ENCODE measurements at places on chromosomes 5 and 9.

DNA sequence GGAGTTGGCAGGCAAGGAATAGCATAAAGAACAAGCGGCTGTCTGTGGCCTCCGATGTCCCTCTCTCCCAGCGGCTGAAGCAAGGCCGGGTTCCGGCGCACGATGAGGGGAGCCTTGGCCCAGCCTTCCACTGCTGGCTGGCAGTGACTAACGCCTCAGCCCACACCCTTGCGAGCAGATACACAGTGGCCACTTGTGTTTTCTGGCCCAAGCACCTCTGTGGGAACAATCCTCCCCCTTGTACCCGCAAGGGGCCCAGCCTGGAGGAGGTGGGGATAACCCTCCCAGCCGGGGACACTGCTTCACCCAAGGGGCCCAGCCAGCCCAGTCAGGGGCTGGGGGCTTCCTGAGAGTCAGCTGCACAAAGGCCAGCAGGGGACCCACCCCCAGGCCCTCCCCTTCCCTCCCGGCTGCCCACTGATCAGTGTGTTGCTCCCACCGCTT is 23.2 kb downstream of the STK10 start:
- no peak for DNase-seq

- DNase-seq = no peak
Measured at GRCh38 chr5:96927008-96927407, 8.9 kb upstream of the LNPEP start.

- no peak for DNase-seq
Measured at GRCh38 chr5:23763170-23763569, 255.8 kb downstream of the PRDM9 start.

DNA sequence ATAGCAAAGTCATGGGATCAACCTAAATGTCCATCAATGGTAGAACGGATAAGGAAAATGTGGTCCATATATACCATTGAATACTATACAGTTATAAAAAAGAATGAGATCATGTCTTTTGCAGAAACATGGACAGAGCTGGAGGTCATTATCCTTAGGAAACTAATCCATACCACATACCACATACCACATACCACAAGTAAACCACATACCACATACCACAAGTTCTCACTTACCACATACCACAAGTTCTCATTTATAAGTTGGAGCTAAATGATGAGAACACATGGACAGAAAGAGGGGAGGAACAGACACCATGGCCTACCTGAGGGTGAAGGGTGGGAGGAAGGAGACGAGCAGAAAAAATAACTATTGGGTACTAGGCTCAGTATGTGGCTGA is 154.6 kb upstream of the GHR start:
- no peak for DNase-seq

GRCh38 chr5:19058216-19058615 is 929.8 kb downstream of the CDH18 start:
- no peak for DNase-seq

DNA sequence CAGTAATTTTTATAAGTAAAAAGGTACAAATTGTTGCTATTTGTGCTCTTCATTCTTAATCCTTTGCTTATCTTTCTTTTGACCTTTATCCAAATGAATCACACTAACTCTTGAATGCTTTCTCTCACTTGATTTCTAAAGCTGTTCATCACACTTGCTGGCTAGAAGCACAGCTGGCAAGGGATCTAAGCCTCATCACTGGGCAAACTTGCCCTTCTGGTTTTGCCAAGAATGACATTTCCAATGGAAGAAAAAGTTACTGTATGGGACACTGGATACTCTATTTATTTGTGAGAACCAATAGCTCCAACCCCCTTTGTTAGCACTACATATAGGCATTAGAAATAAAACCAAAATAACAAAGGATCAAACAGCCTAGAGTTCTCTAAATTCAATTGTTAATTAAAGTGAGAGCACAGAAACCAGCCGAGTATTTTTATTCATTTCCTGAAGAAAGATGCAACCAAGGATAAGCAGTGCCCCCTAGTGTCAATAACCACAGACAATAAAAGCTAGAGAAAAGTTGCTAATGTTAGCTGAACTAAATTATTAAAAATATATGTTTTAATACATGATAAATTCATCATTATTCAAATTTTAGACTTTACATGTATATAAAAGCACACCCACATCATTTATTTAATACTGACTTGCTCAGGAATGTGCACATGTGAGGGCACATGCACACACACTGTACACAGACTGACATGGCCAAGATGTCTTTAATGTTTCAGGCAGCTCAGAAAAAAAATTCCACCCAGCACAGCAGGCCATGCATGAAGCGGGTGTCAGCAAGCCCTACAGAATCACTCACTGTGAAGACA is 59.8 kb upstream of the POU5F2 start:
- no peak for DNase-seq

GRCh38 chr9:36873247-36873875 is 160.7 kb downstream of the PAX5 start:
- DNase-seq = no peak

DNA sequence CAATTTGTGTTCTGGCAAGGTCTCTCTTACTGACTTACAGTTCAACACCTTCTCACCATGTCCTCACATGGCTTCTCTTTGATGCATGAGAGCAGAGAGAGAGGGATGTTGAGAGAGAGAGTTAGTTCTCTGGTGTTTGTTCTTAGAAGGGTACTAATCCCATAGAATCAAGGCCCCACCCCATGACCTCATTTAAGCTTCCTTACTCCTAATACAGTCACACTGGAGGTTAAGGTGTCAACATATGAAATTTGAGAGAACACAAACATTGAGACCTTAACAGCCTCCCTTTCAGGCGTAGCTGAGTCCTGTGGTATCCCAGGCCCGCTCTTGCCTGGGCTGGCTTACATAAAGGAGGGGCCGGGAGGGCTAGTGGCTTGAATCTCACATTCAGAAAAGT is 10.6 kb upstream of the SEMA6A start:
- DNase-seq = no peak

- no peak for DNase-seq
Measured at GRCh38 chr9:93245437-93245970, 61.6 kb downstream of the WNK2 start.

DNA sequence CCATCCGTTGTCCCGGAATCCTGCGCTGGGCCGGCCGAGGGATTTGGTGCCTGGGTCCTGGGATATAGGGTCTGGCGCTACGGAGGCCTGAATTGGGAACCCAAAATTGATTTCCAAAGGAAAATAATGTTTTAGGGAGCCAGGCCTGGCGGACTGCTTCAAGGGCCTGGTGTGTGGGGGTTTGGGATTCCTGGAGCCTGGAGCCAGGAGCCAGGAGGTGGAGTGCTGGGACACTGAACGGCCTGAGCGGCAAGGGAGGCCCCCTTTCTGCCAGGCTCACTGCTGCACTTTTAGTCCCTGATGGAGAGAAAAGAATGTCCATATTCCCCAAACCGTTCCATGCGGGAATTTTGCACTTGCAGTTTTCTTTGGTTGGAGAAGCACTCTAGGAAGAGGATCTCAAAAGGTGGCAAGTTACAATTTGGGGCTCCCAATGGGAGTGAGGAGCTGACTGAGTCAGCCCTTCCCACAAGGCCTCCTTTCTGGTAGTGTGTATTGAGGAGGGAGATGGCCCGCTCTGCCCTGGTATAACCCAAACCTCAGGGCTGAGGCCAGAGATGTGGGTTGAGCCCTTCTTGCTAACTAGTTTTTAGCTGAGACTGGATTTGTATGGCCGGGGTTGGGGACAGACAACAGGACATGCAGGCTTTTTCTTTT is 2.2 kb downstream of the LMX1B start:
- DNase-seq = no peak

DNA sequence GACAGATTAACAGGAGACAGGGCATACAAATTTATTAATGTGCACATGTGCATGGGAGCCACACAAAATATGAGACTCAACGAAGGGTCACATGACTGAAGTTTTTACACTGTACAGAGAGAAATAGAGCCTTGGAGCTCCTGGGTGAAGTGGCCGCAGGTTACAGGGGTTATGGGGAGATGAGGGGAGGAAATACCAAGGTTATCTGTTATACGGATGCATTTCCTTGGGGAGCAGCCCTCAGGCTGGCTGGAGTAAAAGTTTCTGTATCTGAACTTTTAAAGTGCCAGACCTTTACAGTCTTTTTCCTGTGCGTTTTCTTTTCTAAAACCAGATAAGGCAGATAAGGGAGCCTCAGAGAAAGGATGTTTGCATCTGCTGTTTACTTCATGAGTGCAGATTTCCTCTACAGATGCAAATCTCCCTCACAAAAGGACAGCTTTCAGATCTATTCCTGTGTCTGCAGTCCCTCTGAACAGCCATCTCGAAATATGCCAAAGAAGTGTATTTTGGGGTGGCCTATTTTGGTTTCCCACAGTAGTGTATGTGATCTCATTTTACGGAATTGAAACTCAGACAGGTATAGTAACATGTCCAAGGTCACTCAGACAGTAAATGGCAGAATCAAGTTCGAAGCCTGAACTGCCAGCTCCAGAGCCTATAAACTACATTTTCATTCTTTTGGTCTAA is 139.3 kb upstream of the FBXL17 start:
- DNase-seq = no peak

DNA sequence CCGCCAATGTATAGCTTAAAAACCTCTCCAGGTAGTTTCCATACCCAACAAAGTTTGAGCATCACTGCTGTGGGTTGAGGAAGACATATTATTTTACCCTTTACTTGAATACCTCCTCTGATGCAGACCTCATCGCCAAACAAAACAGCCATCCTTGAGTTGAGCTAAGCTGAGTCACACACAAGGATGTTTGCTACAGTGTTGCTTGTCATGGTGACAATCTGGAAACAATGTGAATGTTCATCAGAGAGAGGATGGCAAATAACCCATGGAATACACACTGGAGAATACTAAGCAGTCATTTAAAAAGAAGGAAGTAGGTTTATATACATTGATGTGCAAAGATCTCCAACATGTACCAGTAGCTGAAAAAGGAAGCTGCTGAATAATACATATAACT is 41.1 kb upstream of the TCF7 start:
- DNase-seq = no peak

GRCh38 chr5:150113047-150113744 is 26.8 kb upstream of the CSF1R start:
- DNase-seq = no peak

DNA sequence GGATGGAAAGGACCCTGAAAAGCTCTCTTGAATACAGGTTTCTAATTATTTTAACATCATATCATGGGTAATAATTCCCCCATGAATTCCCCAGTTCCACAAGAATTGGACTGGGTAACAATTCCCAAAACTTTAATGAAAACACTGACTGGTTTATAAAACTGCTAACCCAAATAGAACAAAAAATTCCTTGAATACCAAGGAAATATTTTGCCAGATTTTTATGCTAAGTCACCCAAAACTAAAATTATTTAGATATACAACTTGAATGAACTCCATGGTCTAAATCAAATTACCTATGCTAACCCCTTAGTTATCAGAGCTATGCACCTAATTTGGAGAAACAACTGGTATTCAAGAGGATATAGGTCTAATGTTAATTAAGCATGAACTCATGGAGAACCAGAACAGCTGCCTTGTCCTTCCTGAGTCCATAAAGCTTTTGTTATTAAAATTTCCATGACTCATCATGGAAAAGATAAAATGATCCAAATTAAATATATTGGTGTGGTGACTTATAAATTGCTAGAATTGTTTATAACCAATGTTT is 164.9 kb upstream of the TUT7 start:
- DNase-seq = no peak

GRCh38 chr5:90709323-90710155 is 150.9 kb downstream of the ADGRV1 start:
- DNase-seq = no peak

DNA sequence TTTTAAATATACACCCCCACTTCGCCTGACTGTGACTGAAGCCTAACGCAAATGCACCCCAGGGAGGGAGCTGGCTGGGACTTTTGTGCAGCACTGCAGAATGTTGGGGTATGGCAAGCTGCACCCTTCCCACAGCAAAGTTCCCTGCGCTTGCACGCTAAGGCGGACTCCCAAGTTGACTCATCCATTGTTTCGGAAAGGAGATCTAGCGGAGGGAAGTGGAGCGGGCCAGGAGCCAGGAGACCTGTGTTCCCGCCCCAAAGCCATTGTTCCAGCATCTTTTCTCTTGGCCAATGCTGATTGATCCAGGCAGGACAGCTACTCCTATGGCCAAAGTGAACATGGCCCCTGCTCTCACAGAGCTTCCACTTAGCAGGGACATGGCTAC is 202.9 kb downstream of the AOPEP start:
- no peak for DNase-seq

DNA sequence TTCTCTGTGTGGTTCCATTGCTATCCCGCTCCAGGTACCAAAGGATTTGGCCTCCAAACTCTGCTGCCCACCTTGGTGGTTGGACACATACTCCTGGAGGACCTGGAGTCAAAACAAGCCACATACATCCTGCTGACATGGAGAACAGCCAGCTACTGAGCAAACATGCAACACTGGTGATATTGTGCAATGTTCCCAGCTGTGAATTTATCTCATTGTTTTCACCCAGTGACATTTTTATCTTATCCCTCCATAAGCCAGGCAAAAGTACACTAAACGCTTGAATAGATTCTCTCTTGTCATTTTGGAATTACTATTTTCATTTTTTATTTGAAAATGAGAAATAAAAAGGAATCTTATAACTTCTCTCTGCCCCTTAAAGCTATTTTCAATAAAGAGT is 11.1 kb upstream of the CTSL start:
- DNase-seq = peak; percentile 62

DNA sequence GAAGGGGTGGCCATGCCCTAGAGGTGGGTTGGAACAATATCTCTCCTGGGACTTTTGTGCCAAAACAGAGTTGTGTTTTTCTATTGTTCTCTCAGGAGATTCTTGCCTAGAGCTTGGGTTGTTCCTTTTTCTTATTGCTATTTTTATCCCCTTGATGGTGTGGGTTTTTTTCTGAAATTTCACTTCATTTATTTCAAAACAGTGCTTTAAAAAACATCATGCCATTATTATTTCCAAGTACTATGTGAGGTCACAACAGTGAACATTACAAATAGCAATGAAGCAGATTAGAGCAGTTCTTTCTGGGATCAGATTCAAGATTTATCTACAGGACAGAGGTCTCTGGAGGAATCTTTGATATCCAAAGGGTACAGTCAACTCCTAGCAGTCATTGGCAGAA is 76.6 kb downstream of the ACTBL2 start:
- DNase-seq = no peak

GRCh38 chr5:13278148-13278547 is 666.3 kb downstream of the DNAH5 start:
- no peak for DNase-seq

DNA sequence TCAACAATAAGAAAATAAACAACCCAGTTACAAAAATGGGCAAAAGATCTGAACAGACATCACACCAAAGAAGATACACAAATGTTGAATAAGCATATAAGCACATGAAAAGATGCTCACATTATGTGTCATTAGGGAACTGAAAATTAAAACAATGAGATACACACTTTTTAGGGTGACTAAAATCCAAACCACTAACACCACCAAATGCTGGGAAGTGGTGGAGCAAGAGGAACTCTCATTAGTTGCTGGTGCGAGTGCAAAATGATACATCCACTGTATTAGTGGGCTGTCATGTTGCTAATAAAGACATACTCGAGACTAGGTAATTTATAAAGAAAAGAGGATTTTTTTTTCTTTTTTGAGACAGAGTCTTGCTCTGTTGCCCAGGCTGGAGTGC is 329.1 kb downstream of the TMEM38B start:
- no peak for DNase-seq

All from AG04450 (cell line).